ENCODE measurements at places on chromosomes 1 and 21.

GRCh38 chr1:64581135-64581842 lies 111.4 kb downstream of the CACHD1 start:
- no peak for DNase-seq

GRCh38 chr21:44550807-44551206 lies 498 bp downstream of the KRTAP10-2 start:
- no peak for DNase-seq

- no peak for DNase-seq
Measured at GRCh38 chr1:160453443-160453842, 53.1 kb downstream of the VANGL2 start.

DNA sequence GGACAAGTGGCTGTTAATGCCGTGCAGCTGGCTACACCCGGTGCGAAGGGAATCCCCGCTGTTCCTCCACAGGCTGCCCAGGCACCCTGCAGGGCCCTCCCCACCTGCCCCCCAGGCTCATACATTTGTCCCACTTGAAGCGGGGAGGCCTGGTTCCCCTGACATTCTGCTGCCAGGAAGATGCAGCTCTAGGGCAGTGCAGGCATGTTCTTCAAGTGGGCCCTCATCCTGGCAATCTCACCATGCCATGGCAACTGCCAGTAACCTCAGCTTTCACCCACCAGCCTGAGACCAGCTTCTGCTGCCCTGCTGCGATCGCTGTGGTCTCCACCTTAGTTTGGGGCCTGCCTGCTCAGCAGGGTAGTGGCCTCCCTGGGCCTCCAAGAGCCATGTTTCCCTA lies 151.9 kb upstream of the COL6A1 start:
- no peak for DNase-seq

- no peak for DNase-seq
Measured at GRCh38 chr1:119291611-119292206, 76.9 kb upstream of the HAO2 start.

DNA sequence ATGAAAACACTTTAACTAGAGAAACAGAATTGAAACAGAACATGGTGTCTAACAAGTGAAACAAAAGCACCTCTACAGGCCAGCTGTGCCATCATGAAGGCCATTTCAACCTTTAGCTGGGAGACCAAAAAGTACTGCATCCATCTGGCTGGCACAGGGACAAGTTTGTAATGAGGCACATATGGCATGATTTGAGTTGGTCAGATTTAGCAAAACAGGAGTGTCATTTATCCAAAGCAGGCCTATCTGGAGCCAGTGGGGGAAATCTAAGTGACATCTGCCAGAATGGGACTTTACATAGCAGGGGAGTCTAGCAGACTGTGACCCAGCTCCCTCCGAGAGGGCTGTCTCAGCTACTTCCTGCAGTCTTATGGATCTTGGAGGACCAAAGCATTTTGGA lies 51.9 kb downstream of the DNTTIP2 start:
- no peak for DNase-seq

DNA sequence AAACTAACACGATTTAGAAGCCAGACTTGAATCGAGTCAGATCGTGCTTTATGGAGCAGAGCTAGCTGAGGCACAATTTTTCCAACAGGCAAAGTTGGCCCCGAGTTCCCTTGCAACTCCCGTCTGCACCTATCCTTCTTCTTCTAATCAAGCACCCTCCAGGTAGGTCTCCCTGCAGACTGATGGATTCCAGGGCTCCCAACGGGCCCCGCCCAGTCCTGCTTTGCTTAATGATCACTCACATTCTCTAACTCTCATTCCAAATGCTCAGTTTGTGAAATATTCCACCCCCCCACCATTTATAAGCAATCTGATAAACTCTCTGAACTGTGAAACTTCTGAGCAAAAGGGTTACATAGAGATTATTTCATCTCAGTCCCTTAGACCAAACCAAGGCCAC lies 119.6 kb downstream of the SLC30A10 start:
- no peak for DNase-seq

DNA sequence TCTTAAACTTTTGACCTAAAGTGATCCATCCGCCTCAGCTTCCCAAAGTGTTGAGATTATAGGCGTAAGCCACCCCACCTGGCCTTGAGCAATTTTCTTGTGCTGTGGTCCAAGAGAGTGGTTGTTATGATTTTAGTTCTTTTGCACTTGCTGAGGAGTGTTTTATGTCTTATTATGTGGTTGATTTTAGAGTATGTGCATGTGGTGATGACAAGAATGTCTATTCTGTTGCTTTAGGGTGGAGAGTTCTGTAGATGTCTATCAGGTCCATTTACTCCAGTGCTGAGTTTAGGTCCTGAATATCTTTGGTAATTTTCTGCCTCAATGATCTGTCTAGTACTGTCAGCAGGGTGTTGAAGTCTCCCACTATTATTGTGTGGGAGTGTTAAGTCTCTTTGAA lies 11.2 kb upstream of the S100B start:
- DNase-seq, result no peak

GRCh38 chr1:64850846-64851245 lies 106.0 kb downstream of the RAVER2 start:
- no peak for DNase-seq

GRCh38 chr1:72366466-72366865 lies 84.1 kb upstream of the NEGR1 start:
- DNase-seq, result no peak

DNA sequence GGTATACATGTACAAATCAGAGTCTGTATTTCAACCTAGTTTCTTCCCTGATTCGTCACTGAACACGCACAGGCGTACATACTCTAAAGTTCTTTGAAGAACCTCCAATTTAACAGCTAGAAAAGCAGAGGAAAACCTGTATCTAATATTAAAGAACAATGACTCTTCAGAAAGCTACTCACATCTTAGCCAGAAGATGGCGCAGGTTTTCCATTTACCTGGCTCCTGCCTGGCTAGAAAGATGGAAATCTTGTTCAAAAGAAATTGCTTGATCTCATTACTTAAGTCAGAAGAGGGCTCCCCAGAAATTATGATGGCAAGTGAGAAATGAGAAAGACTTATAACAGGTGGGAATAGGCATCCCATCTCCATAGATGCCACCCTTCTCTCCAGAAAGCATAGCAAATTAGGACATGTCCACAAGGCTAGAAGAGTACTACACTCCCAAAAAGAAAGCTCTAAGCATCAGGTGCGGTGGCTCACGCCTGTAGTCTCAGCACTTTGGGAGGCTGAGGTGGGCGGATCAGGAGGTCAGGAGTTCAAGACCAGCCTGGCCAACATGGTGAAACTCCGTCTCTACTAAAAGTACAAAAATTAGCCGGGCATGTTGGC lies 19.0 kb upstream of the L1TD1 start:
- no peak for DNase-seq

DNA sequence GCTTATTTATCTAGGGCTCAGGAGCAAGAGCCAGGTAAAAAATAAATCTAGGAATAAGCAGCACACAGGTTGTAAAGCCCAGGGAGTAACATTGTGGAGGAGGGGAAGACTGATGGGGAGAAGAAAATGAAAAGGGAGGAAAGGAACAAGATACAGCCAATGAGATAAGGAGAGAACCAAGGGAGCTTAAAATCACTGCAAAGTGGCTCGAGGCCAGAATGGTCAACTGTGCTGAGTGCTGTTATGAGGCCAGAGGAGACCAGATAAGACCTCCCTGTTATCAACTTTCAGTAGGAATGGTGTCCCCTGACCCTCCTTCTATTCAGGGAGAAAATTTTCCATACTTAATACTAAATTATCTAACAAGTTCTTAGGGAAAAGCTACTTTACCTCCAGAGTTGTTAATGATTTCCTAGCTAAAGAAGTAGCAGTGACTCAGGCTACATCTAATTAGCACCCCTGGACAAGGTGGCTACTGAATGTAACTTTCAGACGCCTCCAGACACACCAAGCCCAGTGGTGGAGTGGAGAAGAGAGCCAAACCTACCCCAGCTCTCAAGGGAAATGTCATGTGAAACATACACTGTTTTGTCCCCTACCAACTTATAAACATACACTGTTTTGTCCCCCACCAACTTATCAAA lies 25.5 kb downstream of the ENAH start:
- no peak for DNase-seq

All from left ventricle myocardium inferior (tissue), 1 donor.